ENCODE measurements at places on chromosomes 3 and 15. TPM values are rescaled to one million over a fixed set of nuclear protein-coding genes. Genes with fewer than 3 reads are reported as not detected.

The C3orf49 gene
- total RNA-seq = not detected

The EFCAB12 gene
- total RNA-seq = 0.42 TPM

- DNase-seq = no peak
These were observed 117.5 kb upstream of the CRBN start for GRCh38 chr3:3296979-3297381.

DNA sequence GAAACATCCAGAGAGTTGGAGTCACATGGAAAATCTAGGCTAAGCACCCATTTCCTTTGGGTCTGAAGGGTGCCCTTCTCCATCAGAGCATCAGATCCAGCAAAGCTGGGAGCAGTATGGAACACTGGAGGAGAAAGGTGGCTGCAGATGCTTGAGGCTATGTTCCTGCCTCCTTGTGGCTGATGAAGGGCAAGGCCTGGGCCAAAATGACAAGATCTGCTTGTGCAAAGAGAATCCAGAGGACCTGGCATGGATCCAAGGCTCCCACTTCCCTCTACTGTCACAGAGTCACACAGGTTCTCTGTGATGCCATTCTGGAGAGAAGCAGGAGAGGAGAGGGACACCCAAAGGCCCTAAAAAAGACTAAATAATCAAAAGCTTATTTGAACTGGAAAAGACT, 9.2 kb upstream of the ATP8B4 start:
- no peak for DNase-seq

GRCh38 chr15:89463113-89463512, 33.3 kb downstream of the RHCG start:
- no peak for DNase-seq

Data from HCT116 (cell line).